ENCODE measurements at places on chromosomes 7 and 10.
A peak's percentile ranks its signal among the peaks of the same experiment; 100 is the strongest.

DNA sequence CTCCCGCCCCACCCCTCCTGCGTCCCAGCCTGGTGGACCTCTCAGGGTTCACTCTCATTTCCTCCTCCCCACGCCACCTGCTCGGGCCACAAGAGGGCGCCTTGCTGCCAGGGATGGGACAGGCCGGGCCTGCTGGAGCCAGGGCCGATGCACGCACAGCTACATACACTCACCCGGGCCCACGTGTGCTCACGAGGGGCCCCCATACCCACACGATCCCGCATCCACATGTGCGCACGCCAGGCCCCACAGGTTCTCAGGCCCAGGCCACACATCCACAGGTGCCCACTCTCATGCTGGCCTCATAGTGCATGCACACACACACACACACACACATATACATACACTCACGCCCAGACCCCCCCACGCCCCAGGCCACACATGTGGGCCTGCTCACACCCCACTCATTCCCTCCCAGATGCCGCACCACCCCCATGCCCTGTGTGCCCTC, 68.6 kb downstream of the LHPP start:
- DNase-seq: peak; percentile 87

- no peak for DNase-seq
Observed at GRCh38 chr7:27129729-27130539, 623 bp downstream of the HOXA4 start.

GRCh38 chr7:141737118-141737835, 881 bp upstream of the SSBP1 start:
- no peak for DNase-seq

GRCh38 chr7:27237735-27238334, 4.8 kb upstream of the EVX1 start:
- DNase-seq: no peak

GRCh38 chr7:76182225-76182960, 19.3 kb upstream of the SRRM3 start:
- DNase-seq: no peak

DNA sequence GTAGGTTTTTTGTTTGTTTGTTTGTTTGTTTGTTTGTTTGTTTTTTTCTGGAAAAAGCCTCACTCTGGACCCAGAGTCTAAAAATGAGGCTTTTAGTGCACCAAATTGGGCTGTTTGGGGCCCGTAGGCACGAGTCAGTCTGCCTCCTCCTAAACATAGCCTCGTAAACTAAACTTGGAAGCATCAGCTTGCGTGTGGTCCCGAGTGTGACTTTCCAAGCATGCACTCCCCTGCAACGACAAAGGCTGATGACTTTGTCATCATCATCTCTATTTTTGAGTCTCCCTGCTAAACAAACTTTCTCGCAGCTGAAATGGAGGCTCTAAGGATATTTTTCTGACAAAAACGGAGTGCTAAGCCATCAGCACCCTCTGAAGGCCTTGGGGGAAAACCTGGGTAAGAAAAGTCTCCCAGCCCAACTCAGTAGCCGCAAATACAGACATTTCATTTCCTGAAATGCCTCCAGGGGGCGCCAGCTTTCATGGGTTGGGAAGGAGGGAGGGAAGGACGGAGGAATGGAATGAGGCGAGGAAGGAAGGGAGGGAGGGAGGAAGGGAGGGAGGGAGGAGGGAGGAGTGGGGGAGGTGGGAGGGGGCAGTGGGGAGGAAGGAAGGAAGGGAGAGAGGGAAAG, 245.9 kb downstream of the KCNMA1 start:
- DNase-seq: no peak

DNA sequence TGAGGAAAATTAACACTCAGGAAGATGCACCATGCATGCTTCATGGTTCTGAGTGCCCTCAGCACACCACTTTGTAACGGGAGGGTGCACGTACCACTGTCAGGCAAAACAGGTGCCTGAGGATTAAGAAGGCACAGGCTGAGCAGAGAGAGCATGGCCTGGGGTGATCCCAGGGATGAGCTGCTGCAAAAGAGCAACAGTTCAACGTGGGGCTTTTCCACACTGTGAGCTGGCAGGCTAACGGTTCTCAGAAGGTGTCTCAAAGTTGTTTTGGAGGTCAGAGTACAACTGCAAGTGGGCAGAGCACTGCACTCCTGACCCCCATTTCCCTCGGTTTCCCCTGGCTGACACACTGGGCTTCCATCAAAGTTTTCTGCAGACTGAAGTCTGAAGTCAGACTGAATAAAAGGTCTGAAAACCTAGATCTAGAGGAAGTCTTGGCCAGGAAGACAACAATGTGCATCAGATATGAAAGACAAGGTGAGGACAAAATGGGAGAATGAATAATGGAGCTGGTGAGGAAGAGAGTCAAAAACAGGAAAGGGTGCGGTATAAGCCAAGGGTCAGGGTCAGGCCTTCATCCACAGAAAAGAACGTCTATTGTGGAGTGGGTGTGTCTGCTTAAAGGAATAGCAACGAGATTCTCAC, 20.5 kb downstream of the ZNF438 start:
- no peak for DNase-seq

DNA sequence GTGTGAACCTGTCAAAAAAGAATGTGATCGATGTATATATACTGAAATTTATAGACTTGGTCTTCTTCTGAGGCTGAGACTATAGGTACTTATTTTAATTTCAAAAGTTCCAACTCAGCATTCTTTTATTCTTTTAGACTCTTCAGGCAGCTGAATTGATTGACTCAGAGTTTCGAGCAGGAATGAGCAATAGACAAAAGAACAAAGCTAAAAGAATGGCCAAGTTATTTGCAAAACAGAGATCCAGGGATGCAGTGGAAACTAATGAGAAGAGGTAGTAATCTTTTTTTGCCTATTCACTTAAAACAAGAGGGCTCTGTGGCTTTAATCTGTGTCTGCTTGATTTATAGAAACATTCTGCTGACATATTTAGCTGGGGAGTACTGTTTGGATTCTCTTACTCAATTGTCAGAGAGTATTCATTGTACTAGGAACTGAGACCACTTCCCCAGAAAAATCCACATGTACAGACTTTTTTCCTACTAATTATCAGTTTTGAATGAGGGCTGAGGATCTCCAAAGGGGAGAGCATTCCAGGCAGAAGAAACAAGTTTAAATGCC, 30.1 kb downstream of the BTAF1 start:
- DNase-seq: no peak

DNA sequence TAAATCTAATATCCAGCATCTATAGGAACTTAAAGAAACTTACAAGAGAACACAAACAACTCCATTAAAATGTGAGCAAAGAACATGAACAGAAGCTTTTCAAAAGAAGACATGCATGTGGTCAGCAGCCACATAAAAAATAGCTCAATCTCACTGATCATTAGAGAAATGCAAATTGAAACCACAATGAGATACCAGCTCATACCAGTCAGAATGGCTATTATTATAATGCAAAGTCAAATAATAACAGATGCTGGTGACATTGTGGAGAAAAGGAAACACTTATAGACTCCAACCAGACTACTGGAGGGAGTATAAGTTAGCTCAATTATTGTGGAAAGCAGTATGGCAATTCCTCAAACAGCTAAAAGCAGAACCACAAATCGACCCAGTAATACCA, 1314.5 kb downstream of the XPNPEP1 start:
- no peak for DNase-seq

- no peak for DNase-seq
Observed at GRCh38 chr7:121020989-121021969, 32.8 kb downstream of the CPED1 start.

GRCh38 chr7:140304191-140304799, 94.0 kb downstream of the SLC37A3 start:
- DNase-seq: no peak

DNA sequence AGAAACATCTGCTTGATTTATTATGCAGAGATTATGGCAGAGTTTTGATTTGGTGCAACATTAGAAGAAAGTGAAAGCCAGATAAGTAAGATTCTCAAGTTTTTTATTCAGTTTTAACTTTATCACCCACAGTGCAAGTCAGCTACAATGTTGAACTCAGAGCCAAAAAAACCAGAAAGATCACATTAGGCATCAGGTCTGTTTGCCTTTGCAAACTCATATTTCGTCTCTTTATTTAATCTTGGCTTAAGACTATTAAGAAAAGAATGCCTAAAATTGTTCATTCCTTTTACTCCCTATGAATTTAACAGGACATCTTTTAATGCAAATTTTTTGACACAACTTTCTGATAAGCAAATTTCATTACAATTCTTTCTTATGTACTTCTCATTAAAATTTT, 76.0 kb upstream of the TMEM26 start:
- no peak for DNase-seq

DNA sequence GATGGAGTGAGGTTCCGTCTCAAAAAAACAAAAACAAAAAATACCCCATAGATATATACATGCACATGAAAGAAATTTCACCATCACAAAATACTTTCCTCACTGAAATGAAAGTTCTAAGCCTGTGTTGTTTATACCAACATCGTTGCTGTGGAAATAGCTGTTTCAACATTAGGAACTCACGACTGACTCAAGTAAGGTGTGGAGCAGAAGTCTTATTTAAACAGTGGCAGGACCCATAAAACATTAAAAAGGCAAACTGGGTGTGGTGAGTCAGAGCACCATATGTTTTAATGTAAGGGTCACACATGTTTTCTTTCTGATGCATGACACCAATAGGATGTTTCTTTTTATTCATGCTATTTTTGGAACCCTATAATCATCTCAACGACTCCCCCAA, 48.3 kb downstream of the BAIAP2L1 start:
- DNase-seq: no peak

DNA sequence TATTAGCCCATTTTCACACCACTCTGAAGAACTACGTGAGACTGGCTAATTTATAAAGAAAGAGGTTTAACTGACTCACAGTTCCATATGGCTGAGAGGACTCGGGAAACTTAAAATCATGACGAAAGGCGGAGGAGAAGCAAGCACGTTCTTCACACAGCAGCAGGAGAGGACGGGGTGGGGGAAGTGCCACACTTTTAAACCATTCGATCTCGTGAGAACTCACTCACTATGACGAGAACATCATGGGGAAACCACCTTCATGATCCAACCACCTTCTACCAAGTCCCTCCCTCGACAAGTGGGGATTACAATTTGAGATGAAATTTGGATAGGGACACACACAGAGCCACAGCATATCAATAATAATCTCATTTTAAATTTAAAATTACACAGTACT, 80.2 kb downstream of the VWDE start:
- no peak for DNase-seq

DNA sequence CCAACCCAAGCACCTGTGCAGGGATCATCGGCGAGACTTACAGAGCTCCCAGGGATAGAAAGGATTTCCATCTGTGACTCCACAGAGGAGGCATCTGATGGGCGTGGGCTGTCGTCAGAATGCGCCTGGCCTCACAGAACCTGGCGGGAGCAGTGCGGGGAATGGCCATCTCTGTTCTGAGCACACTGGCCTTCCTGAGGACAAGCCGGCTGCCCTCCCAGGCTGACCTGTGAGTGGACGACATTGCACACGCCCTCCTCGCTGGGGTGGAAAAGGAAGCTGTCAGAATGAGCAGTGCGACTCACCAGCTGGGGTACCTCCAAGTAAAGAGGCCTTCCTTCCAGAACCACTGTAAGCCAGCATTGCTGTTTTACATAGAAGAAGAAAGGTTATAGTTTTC, 234.6 kb upstream of the PITRM1 start:
- DNase-seq: no peak

GRCh38 chr7:41245916-41246315, 457.0 kb downstream of the INHBA start:
- DNase-seq: no peak

GRCh38 chr10:58608351-58608750, 95.7 kb downstream of the BICC1 start:
- DNase-seq: no peak

DNA sequence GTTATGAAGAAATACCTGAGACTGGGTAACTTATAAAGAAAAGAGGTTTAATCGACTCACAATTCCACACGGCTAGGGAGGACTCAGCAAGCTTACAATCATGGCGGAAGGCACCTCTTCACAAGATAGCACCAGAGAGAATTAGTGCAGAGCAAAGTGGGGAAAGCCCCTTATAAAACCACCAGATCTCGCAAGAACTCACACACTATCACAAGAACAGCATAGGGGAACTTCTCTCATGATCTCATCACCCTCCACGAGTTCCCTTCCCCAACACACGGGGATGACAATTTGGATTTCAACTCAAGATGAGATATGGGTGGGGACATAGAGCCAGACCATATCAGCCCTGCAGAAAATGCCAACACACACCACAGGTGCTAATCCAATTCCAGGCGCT, 218.7 kb downstream of the PARD3 start:
- no peak for DNase-seq

DNA sequence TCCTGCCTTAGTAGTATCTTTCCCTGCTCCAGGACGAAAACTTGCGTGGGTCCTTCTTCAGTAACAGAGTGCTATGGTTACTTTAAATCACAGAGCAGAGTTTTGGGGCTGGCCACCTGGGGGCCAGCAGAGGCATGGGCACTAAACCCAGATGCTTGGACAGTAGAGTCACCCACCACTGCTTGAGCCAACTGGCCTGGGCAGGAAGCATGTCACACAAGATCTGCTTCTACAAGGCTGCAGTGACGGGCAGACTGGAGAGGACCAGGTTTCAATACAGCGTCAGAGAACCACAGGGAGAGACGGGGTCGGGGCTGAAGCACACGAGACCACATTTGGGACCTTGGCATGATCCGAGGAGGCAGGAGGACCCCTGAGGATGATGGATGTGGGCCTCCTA, 14.3 kb upstream of the DMBT1 start:
- DNase-seq: no peak

GRCh38 chr7:81932936-81933335, 163.1 kb upstream of the HGF start:
- no peak for DNase-seq

DNA sequence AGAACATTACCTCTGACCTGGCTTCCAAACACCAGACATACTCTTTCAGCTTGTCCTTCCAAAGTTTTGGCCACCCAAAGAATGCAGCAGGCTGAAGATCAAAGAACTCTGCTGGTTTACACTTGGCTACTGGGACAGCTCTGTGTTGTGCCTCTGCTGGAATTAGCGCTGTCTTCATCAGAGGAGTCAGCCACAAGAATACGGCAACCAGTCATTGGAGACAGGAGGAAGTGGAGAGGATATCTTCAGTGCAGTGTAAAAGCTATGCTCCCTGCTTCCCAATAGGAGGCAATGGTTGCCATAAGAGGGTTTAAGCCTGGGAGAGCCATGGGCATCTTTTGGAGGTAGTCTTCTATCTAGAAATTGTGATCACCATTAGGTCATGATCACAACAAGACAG, 126.7 kb upstream of the WNT16 start:
- DNase-seq: no peak

GRCh38 chr7:101905203-101905865, 87.9 kb downstream of the CUX1 start:
- DNase-seq: no peak

All from D721Med (cell line).